ENCODE measurements at places on chromosomes 7 and 10. TPM values are rescaled to one million over a fixed set of nuclear protein-coding genes. Genes with fewer than 3 reads are reported as not detected.

Gene PAX4
- total RNA-seq, result not detected

Gene TAS2R4
- total RNA-seq, result 4.7 TPM

Gene FAM180A
- total RNA-seq, result not detected

Gene C10orf90
- 0.70 TPM for total RNA-seq

Gene STX1A
- 12.7 TPM for total RNA-seq

Gene ANXA8L1
- 0.88 TPM for total RNA-seq

Gene AGR3
- total RNA-seq, result 1.1 TPM

Gene TMEM196
- total RNA-seq, result not detected

Gene SRI
- 64.1 TPM for total RNA-seq

Gene OPALIN
- not detected for total RNA-seq

Gene VGF
- 0.23 TPM for total RNA-seq

Gene NRG3
- 6.1 TPM for total RNA-seq

Gene TRPV5
- 1.1 TPM for total RNA-seq

Gene ADAM22
- 18.6 TPM for total RNA-seq

Gene DGKI
- 4.0 TPM for total RNA-seq

Gene NUTM2D
- total RNA-seq, result 5.0 TPM

Gene MCU
- 53.8 TPM for total RNA-seq

Gene TEX36
- total RNA-seq, result not detected

Gene PRF1
- 2.0 TPM for total RNA-seq

Gene OR6B1
- not detected for total RNA-seq

Gene THSD7A
- 54.5 TPM for total RNA-seq

Gene PDGFA
- 86.6 TPM for total RNA-seq

Gene GIMAP6
- 18.9 TPM for total RNA-seq

Gene FBXO24
- total RNA-seq, result 0.82 TPM

Data from metanephros (tissue), 2 donors.